ENCODE measurements at places on chromosomes 4 and X.

GRCh38 chr4:53019485-53020382 lies 157.6 kb downstream of the RASL11B start:
- DNase-seq: no peak

GRCh38 chrX:140815868-140816267 lies 106.3 kb downstream of the LINC00632 start:
- DNase-seq: no peak

DNA sequence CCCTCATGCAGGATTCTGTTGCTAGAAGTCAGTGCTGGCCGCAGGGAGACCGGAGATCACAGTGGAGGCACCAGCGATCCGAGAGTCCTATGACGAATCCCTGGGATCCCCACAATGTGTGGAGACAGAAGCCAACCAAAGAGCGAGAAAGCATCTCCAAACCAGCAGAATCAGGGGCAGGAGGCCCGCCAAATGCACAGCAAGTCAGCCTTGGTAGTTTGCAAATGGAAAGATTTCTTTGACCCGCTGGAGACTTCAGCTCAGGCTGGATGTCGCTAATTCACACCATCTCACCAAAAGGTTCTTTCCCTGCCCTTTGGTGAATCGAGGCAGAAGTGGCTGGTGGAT lies 505 bp upstream of the PKD2 start:
- no peak for DNase-seq

GRCh38 chr4:110710070-110710469 lies 87.2 kb upstream of the PITX2 start:
- DNase-seq: no peak

DNA sequence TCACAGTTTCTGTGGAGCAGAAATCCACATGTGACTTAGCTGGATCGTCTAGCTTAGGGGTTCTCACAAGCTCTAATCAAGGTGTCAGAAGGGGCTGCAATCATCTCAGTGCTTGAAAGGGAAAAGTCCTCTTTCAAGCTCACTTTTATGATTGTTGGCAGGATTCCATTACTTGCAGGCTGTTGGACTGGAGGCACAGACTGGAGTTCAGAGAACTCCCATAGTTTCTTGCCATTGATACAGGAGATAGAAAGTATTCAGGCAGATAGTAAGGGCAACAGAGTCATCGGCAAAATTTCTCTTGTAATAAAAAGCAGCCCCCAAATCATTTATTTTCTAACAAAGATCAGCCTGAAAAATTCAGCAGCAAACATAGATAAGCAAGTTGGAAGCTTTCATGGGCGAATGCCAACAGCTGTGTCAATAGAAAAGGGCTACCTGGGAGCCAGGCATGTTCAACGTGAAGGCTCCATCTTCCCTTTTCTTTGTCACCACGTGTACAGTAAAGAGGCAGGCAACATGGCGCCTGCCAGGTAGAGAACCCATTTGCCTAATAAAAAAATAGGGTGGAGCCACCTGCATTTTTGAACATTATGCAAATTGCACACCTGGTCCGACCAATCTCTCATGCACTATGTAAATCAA lies 64.4 kb downstream of the CXCL13 start:
- no peak for DNase-seq

- DNase-seq: no peak
Observed at GRCh38 chr4:99275050-99275449, 15.7 kb downstream of the ADH1A start.

GRCh38 chr4:127509155-127509554 lies 123.6 kb upstream of the INTU start:
- DNase-seq: no peak

- no peak for DNase-seq
Observed at GRCh38 chrX:123625477-123625876, 107.4 kb downstream of the THOC2 start.

DNA sequence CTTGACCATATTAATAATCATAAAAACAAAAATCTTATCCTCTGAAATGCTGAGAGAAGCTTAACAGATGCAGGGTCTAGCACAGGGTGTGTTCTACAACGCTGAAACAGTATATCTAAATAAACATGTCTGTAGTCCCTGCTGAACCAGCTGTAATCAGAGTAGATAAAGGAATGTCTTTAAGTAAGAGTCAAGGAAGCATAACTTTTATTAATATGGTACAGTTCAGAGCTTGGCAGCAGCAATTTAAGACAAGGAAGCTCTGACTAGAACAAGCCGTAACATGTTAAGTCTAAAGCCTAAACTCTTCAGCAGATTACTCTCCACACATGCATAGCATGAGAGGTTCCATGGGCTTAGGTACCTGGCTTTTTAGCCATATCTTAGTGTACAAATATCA lies 36.1 kb downstream of the NFKB1 start:
- no peak for DNase-seq

DNA sequence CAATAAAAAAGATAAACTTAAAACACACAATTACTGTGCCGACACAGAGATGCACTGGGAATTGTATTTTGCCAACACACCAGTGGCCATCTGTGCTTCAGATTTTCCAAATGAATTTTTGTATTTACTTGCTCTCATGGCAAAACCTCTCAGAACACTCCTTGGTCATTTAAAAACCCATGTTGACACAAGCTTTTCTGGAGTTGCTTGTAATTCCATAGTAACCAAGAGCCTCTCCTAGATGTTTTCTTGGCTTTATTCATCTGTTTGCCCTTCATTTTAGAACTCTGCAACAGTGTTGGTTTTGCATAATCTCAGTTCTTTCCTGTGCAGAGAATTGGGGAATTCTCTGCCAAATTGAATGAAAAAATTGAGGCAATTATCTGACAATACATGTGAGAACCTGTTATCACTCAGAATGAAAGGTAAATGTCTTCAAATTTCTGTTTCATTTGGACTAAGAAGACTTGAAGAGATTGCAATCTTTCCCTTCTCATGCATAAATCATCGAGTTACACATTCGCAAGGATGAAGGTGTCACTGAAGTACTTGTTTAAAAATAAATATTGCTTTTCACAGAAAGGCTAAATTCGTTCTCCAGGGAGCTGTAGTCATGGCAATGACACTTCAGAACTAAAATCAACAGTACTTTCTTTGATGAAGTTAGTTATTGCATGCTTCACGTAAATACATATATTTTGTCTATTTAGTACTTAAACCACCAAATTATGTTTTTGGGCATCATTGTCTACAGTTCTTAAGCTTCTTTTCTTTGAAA lies 301.8 kb upstream of the CTSO start:
- DNase-seq: no peak

DNA sequence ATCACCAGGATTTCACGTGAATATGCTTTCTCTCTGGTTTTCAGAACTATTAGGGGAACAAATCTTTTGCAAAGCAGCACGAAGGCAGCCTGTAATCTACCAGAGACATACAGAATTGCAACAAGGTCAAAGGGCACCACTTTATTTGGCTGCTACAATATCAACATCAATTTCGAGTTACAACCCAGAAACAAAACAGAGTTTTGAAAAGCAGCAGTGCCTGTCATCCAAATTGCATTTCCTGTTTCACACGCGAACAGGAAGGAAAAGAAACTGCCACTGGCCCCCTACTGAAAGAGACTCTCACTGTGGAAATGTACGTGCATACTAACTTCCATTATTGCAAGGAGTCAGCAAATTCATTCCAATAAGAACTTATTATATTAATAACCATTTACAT lies 17.1 kb upstream of the C1QTNF7 start:
- no peak for DNase-seq

DNA sequence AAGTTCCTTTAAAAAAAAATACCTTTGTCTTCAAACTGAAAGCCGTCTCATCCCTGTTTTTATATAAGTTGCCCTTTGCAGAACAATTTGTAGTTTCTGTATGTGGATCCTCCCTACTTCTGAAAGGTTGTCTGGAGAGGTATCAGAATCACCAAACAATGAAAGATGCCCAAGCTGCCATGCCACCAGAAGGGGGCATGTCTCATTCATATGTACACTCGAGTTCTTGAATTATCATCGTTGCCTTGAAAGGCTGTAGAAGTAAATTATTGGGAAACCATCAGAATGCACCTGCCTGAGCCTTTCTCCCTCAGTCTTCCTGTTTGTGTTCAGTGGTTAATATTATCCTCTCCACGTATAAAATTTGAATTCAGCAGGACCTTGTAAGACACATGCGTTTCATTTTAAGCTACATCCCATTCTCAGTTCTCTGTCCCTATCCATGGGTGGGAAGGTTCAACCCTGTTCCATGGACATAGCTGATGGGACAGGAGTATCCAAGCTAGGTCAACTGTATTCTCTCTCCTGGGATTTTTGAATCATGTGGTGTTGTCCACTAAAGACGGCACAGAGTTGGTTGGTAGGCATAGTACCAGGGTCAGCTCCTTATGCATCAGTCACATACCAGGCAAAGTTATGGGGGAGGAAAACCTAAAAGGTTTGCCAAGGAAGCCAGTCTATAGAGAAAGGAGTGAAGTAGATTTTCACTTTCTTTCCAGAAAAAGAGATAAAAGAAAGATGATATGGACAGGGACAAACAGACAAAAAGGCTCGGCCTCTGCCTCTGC lies 24.0 kb downstream of the GALNT7 start:
- DNase-seq: no peak

- DNase-seq: no peak
Observed at GRCh38 chr4:160772668-160773067, 1391.1 kb downstream of the FSTL5 start.

DNA sequence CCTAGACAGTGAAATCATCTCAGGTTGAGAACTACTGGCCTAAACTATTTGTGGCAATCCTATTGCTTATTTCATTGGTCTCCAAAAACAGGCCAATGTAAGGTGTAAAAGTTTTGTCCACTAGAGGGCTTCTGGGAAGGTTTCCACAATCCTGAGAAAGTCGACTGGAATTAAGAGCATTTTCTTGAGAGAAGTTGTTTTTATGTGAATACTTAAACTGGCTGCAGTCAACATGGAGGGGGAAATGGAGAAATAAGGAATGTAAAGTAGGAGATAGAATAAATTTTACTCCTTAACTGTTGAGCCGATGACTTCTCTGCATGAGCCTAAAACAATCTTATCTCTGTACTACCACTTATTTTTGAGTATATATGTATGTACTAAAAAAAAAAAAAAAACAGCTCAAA lies 11.0 kb upstream of the EIF4E start:
- no peak for DNase-seq

DNA sequence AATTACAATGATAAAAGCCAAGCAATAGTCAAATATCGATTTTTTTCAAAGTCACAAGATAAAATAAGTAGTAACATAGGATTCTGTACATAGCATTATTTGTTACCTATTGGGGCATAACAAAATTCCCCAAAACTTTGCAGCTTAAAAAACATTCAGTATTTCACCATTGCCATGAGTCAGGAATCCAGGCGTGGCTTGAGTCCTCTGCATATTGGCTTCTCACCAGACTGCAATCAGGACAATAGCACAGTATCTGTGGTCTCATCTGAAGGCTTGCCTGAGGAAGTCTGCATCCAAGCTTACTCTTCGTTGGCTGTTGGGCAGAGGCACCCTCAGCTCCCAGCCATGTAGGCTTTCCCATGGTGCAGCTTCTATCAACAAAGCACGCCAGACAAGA lies 6.2 kb upstream of the CTBP1 start:
- no peak for DNase-seq
